8988T (cell line): ENCODE measurements at places on chromosomes 3 and 15.

- DNase-seq, result peak; percentile 89
Measured at GRCh38 chr3:49703443-49703927, 14.1 kb downstream of the RNF123 start.

DNA sequence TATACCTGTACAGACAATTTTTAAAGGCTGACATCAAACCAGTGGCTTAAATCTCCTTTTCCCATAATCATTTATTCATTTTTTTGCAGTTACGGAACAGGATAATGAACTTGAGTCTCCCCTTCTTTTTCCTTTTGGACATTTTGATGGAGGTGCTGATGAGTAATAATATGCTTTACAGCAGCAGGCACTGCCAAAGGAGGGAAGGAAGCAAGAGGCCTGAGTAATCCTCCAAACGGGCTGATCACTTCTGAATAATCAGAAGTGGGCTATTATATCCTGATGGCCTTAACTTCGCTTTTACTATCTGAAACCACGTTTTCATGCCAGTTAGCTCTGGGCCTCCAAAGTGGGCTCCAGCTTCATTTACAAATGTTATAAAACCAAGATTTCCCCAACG is 527.2 kb downstream of the FOXP1 start:
- no peak for DNase-seq

DNA sequence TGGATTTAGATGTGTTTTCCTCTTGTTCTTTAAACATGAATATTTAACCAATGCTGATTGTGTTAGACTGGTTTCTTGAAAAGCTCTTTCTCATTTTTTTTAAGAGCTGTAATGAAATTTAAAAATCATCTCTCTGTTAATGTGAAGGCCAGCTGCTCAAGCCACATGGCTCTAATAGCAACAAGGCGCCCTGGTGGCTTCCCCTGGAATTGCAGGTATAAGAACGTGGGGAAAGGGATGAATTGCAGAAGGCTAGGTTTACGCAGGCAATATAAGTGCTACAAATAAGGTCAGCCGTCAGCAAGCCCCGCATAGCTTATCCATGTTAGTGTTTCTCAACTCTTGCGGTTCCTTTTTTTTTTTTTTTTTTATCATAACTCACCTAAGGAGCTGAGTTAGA is 108.5 kb downstream of the SAMMSON start:
- no peak for DNase-seq

- DNase-seq, result no peak
Measured at GRCh38 chr3:24199300-24199699, 254.2 kb downstream of the NR1D2 start.

DNA sequence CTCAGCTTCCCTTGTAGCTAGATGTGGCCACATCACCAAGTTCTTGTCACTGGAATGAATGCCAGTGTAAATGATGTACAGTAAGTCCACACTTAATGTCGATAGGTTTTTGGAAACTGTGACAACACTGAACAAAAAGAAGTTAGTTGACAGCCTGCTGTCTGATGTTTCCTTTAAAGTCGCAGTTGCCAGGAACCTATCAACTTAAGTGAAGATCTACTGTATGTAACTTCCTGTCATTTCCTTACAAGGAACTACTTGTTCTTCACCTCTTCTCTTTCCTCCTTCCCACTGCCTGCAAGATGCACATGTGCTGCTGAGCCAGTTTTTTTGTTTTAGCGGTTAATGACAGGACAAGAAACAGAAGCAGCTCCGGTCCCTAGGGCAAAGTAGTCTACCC is 44.6 kb downstream of the HDGFL3 start:
- DNase-seq, result no peak

DNA sequence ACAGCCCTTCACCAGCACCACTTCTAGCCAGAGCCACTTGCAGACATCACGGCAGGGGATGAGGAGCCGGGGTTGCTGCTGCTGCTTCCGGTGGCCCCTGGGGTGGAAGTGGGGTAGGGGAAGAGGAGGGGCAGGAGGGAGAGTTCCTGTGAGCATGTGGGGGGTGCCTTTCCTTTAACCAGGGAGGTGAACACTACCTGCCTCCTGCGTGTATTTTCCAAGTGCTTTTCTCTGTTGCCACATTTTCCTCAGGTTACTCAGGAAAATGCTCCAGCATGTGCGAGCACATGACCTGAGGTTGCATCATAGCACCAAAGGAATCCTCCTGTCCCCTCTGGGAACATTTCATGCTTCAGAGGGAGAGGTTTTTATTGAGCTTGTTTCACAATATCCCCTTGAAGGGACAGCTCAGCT is 12.2 kb upstream of the SACM1L start:
- DNase-seq, result no peak

DNA sequence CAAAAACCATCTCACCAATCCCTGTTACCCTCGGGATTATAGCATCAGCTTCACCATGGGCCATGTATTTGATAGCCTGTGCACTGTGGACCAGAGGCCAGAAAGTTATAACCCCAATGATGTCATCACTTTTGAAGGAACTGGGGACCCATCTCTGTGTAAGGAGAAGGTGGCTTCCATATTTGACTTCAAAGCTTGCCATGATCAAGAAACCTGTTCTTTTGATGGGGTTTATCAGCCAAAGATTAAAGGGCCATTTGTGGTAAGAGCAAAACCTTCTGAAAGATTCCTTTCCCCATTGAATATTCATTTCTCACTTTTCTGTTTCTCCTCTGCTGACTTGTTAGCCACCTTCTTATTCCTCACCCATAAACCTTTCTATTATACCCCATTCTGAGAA is 34.3 kb upstream of the RPL14 start:
- no peak for DNase-seq

DNA sequence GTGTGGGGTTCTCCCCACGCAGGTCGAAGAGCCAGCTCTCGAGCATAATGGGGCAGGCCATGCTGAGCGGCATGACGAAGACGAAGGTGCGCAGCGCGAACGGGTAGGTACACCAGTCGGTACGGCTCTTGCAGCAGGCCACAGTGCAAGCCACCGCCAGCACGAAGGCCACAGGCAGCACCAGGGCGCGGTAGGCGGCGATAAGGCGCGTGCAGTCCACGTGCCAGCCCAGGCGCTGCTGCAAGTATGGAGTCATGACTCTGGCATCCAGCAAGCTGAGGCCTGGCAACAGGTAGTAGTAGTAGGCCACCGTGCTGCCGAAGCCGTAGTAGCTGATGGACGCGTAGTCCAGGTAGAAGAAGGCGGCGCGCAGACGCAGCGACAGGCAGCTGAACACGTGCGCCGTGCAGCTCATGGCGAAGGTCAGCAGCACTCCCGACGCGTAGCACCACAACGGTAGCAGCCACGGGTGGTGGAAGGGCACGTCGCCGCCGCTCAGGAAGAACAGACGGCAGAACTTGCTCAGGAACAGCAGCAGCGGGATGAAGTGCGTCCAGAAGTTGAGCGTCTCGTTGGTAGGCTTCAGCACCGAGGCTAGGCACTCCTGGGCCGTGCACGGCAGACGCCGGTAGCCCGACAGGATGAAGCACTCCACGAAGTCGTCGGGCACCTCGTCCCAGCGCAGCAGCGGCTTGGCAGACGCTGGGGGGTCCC is 797 bp downstream of the PAQR9 start:
- no peak for DNase-seq

DNA sequence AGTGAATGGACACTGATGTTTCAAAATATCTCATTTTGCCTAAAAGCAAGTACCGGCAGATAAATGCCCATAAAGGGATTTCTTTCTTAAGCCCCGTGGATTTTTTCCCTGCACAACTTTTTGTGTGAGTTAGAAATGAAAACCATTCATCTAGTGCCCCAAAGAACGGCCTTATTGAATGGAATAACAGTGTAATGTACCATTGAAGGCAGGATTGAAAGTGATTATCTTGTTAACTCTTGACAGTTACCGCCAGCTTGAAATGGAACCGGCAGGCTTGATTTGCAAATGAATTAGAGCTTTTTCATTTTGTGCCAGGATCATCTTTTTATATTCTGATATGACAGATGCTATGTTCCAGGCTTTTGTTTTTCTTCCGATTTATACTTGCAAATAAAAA is 162.2 kb downstream of the RSRC1 start:
- DNase-seq, result no peak

GRCh38 chr3:30309961-30310954 is 296.1 kb upstream of the TGFBR2 start:
- DNase-seq, result no peak

- no peak for DNase-seq
Measured at GRCh38 chr3:71095511-71096291, 487.8 kb downstream of the FOXP1 start.

DNA sequence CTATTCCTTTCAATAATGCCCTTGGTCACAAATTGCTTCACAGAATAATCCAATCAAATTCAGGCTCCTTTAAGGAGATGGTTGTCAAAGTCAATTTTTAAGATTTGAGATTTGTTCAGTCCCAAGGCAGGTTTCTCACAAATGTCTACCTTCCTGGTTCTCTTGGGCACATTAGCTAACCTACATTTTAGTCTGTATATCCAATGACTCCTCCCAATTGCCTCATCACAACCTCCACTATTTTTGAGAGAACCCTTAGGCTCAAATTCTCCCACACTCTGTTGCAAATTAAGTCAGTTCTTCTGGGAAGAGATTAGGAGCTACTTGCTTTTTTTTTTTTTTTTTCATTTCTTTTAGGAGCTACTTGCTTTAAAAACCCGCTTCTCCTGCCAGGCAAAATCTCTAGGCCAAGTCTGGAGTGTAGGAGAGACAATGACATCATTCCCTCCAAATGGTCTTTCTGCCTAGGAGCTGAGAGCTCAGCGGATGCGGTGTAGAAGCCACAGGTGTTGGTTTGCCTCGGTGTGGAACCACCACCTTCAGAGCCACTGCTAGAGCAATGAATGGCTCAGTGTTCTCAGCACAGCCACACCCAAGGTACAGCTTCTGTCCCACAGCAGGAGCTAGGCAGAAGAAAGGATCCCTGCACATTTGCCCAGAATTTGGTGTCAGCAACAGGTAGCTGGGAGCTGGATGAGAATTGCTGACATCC is 10.0 kb upstream of the INO80 start:
- no peak for DNase-seq

DNA sequence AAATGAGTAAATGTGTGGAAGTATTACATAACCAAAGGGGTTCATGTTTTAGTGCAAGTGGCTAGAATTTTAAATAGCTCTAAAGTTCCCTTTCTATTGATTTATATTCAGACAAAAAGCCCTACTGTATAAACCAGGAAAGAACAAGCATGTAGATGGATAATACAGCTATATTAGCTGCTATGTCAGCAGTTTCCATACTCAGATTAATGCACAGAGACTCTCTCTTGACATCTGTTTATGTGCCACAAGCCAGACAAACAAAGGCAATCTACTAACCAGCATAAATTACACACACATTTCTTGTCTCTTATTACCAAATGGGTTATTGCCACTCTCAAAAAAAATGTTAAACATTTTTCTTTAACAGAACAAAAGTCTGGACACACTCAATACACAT is 760.1 kb upstream of the NECTIN3 start:
- DNase-seq, result no peak

- DNase-seq, result peak; percentile 11
Measured at GRCh38 chr3:151837057-151837456, 23.1 kb downstream of the AADAC start.

GRCh38 chr15:40293006-40293405 is 10.1 kb upstream of the ANKRD63 start:
- DNase-seq, result no peak

GRCh38 chr15:95087253-95087609 is 855.9 kb downstream of the MCTP2 start:
- no peak for DNase-seq

- DNase-seq, result no peak
Measured at GRCh38 chr15:63461230-63461985, 43.0 kb upstream of the USP3 start.

GRCh38 chr3:171268677-171269076 is 191.5 kb downstream of the TNIK start:
- no peak for DNase-seq

DNA sequence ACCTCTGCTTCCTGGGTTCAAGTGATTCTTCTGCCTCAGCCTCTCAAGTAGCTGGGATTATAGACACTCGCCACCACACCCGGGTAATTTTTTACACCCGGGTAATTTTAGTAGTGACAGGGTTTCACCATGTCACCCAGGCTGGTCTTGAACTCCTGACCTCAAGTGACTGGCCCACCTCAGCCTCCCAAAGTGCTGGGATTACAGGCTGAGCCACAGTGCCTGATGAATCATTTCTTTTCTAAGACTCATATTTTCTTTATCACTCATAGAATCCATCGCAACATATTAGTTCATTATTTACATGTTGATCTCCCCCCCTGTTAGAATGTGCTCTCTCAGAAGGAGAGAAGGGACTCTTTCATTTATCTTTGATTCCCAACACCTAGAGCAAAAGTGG is 109.5 kb upstream of the PTPRG start:
- DNase-seq, result no peak

DNA sequence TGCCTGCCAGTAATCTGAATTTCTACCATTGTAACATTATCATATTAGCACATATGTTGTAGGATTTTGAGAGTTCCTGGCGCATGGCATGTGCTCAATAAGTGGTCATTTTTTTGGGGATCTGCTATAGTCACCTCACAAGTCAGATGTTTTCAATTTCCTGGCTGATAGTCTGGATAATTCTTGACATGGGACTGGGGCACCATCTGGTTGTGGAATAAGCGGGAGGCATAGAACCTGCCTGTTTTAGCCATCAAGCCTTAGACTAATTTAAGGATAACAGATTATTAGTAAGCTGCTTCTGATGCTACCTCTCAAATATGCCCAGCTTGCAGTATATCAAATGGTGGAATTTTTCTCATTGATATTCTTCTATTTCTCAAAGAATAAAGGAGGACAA is 39.1 kb downstream of the GASK1A start:
- no peak for DNase-seq

GRCh38 chr3:176403531-176403930 is 793.8 kb downstream of the TBL1XR1 start:
- no peak for DNase-seq

DNA sequence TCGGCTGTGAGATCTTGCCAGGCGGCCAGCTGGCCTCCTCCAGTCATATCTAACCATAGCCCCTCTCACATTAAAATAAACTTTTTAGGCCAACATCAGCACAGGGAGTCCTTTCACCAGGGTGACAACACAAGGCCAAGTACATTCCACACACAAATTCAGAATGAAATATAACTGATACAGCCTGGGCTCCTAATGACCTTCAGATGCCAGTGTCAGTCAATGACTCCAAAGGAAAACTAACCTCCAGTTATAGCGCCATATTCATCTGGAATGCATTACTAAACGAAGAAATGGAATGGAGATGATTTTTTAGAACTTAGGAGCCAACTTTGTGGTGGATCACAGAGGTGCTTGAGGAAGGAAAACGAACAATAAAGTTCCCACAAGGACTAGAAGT is 205.4 kb downstream of the GREM1 start:
- DNase-seq, result no peak

DNA sequence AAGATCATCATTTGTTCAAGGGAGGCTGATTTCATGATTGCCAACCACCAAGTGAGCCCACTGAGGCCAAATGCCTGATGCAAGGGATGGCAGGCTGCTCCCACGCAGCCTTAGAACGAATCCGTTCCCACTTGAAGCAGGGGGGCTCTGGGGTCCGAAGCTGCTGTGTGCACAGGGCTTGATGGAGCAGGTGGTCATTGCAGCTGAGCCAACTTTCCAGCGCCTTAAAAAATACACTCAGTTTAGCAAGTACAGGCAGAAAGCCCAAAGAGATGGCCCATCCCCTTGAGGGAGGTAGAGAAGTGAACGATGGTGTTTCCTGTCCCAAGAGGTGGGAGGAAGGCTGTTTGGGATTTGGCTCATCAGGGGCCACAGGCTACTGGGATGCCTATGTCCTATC is 16.7 kb downstream of the LIMD1 start:
- DNase-seq, result no peak

- DNase-seq, result no peak
Measured at GRCh38 chr15:38084289-38084688, 149.8 kb downstream of the TMCO5A start.

- DNase-seq, result no peak
Measured at GRCh38 chr15:83206526-83207008, 1.1 kb downstream of the HDGFL3 start.

- DNase-seq, result no peak
Measured at GRCh38 chr3:29430558-29430971, 149.7 kb downstream of the RBMS3 start.
